Pons (tissue), 1 donor: ENCODE measurements at places on chromosomes 13 and 19.

DNA sequence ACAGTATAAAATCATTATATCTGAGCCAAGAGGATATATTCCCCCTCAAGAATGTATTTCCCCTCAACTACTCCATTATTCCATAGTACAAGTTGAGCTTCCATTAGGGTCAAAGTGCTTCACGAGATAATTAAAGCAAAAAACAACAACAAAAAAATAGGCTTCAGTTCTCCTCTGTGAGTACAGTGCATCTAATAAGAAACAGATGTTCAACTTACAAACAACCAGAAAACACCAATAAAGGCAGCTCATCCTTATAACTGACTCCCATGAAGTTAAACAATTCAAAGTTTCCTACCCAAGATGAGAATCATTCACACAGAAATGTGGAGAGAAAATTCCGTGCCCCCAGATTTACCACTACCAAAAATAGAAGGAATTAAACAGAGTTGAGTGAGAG is 854.4 kb downstream of the PCDH9 start:
- no peak for DNase-seq

- DNase-seq: no peak
These were observed 13.7 kb downstream of the FGF9 start for GRCh38 chr13:21684576-21684975.

GRCh38 chr19:11191273-11191755 is 6.0 kb downstream of the KANK2 start:
- DNase-seq: no peak

DNA sequence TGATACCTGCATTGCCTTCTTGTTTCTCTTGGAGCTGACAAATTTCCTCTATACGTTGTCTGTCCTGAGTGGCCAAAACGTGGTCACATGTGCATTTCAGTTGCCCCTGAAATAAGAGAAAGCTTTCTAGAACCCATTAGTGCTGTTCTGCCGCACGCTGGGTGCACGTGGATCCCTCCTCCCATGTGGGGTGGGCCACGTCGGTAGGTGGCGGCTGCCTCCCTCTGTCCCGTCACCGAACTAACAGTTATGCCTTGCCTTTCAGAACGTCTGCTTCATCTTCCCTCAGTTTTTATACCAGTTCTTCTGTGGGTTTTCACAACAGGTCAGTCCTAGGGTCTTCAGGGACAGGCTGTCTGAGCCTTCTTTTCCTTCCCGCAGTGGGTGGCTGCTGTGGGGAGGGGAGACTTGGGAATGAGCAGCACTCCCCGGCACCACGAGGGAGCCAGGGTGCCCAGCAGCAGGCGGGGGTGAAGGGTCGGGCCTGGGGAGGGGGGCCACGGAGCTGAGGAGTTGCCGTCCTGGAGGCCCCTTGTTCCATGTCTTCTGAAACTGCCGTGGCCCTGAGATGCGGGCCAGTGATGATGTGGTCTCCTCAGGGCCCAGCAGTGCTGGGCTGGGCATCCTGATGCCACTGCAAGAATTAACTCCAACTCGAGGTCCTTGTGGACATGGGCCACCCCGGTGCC is 109.7 kb upstream of the MCF2L start:
- DNase-seq: no peak

- DNase-seq: no peak
These were observed 1921.9 kb downstream of the OLFM4 start for GRCh38 chr13:54950546-54950945.
